Bronchial epithelial cell (primary cell): ENCODE measurements at places on chromosomes 6 and 20.

GRCh38 chr6:56725254-56725653 lies 82.6 kb upstream of the DST start:
- no peak for DNase-seq

DNA sequence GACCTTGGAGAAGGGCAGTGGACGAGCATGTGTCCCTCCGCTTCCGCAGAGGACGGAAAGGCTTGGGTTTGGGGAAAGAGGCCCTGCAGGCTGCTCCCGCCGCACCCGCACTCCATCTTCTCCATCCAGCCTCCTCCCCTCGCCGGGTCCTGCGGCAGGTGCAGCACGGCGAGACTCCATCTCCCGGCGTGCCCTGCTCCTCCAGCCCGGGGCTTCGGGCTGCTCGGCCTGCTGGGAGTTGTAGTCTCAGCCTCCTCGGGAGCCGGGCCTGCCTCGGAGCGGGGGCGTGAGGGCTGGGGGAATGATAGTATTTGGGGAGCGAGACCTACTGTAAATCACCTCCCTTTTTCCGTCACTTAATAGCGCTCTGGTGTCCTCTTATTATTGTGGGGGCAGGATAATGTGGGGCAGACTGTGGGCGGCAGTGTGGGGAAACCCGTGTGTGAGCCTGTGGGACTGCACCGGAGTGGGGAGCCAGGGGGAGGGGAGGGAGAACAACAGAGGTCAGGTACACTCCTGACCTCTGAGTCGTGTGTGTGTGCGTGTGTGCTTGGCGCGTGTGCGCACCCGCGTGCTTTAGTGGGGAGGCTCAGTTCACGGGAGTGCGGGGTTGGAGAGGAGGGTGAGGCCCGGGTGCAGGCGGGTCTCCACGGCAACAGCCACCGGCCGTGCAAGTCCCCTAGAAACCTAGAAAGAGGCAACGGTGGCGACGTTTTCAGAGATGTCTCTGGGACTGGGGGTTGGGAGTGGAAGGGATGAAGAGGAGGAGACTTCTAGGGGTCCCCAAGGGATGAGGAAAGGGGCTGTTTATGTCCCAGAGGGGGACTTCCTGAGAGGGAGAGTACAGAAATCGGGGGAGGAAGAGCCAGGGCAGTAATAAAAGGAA lies 4.1 kb downstream of the TTBK1 start:
- DNase-seq: peak; percentile 28

DNA sequence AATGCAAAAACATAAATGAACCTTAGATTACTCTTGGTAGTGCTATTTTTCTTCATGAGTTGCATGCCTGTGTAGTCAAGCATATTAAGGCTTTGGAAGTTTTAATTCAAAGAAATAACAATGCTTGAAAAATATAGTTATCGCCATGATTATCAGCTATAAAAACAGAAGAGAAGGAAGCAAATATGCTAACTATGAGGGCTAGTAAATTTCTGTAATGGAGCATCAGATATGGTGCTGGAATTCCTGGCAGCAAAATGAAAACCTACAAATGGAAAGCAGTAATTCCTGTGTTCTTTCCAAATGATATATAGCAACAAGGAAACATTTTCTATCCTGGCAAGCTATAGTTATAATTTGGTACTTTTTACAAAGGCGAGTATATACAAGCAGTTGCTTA lies 29.7 kb downstream of the DOP1A start:
- DNase-seq: no peak

DNA sequence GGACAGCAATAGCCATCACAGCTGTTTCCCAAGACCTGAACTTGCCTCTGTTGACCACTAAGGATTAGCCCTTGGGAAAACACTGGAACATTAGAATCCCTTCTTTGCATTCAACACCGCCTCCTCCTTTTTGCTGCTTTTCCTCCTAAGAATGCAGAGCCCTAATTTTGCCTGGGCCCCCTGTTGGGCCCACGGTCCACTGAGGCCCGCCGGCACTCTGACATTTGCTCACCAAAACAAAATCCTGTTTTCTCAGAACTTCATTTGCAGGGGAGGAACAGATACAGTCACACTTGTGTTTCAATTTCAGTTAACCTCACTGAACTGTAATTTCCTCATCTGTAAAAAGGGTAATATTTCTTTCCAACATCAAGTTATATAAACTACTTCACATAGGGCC lies 116.0 kb upstream of the JARID2 start:
- no peak for DNase-seq

- peak; percentile 57 for DNase-seq
Measured at GRCh38 chr6:37942606-37943376, 123.3 kb downstream of the ZFAND3 start.

DNA sequence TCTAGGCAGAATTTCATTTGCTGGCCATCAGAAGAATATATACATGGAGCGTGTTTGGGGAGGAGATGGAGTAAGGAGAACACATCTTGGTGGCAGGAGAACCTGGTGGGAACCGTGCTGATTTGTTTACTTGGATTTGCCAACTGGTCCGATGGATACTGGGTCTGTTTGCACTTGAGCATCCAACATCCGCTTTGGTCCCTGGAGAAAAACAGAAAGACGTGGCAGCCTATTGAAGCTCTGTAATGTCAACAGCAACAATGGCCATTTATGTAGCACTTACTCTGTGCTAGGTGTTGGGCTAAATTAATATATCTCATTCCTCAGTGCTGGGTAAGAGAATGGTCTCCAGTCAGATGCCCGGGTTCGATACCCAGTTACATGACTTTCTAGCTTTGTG lies 125.6 kb downstream of the BCAS1 start:
- DNase-seq: no peak

DNA sequence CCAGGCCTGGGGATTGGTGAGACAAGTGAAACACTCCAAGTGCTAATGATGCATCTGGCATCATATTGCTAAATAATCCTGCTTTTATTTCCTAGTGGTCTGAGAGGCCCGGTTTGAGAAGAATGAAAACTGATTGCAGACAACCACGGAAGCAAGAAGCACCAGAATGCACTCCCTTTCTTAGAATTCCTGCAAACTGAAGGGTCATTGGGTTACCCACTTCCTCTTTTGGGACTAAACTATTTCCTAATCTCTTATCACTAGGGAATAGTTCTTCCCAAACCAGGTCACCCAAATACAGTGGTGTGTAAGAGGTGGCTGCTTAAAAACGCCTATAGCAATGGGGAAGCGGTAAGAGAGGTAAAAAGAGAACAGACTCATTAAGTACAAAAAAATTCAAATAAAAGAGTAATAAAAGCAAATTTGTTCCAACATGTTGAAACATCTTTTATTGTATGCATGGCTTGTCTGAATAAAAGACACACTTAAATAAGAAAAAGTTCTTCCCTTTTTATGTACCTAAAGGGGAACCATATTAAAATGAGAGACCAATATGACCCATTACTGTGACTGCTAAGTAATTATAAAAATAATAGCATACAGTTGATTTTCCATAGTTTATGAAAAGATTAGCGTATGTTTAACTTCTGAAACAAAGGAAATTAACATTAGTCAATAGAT lies 125.8 kb downstream of the MYB start:
- no peak for DNase-seq

DNA sequence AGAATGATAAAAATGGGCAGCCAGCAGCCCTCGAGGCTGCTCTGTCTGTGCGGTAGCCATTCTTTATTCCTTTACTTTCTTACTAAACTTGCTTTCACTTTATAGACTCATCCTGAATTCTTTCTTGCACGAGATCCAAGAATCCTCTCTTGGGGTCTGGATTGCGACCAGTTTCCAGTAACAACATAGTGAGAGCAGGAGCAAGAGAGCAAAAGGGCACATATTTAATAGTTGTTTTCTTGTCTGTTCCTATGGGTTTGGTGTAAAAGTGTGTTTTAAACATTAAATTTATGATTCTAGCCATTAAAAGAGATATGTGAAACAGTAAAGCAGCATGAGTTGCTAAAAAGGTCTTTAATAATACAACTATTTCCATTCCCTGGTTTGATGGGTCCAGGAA lies 78.8 kb upstream of the OPRM1 start:
- no peak for DNase-seq

DNA sequence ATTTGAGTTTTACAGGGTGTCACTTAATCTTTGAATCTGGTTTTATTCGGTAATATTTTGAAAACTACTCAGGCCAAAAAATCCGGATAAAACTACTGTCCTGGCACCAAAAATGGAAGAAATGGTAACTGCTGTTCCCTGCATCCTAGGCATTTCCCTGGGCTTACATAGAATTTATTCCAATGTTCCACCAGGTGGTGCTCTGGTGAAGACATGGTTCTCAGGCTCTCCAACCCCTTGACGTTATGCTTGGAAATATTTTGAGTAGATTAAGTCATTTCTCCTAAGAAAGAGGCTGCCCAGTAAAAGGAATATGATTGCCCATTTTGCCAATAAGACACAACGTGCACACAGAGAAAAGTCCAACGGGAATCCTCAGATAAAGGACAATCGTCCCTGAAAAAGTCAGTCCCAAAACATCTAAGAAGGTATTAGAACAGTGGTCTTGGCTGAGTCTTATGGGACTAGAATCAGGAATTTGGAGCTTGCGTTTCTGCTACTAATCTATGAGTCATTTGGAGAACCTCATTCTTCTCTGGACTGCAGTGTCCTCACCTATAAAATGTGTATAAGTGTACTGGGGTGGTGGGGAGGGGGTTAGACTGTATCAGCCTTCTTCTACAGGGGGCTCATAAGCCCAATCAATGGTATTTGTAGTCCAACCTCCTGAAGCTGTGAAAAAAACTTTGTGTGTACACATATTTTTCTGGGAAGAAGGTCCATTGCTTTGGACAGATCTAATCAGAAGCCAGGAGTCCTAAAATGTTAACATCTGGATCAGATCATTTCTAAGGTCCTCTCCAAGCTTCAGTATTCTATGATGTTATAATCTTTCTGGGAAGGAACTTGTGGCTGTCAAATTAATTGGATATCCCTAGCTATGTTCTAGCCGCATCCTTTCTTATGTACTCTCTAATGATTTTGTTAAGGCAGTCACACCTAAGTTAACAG lies 131.0 kb upstream of the BMP2 start:
- peak; percentile 68 for DNase-seq

GRCh38 chr6:73086726-73087125 lies 138.6 kb downstream of the KHDC1L start:
- no peak for DNase-seq
